ENCODE measurements at places on chromosomes 16 and 17. TPM values are rescaled to one million over a fixed set of nuclear protein-coding genes. Genes with fewer than 3 reads are reported as not detected.

Gene HBM
- total RNA-seq, result not detected

Gene MEFV
- not detected for total RNA-seq

Gene PROCA1
- total RNA-seq, result 15.2 TPM

Gene ABR
- total RNA-seq, result 64.6 TPM

Gene ZNF48
- total RNA-seq, result 59.7 TPM

Gene ARHGAP44
- 12.4 TPM for total RNA-seq
